Vagina (tissue), 2 donors: ENCODE measurements at places on chromosomes 12 and 14.
A peak's percentile ranks its signal among the peaks of the same experiment; 100 is the strongest.

DNA sequence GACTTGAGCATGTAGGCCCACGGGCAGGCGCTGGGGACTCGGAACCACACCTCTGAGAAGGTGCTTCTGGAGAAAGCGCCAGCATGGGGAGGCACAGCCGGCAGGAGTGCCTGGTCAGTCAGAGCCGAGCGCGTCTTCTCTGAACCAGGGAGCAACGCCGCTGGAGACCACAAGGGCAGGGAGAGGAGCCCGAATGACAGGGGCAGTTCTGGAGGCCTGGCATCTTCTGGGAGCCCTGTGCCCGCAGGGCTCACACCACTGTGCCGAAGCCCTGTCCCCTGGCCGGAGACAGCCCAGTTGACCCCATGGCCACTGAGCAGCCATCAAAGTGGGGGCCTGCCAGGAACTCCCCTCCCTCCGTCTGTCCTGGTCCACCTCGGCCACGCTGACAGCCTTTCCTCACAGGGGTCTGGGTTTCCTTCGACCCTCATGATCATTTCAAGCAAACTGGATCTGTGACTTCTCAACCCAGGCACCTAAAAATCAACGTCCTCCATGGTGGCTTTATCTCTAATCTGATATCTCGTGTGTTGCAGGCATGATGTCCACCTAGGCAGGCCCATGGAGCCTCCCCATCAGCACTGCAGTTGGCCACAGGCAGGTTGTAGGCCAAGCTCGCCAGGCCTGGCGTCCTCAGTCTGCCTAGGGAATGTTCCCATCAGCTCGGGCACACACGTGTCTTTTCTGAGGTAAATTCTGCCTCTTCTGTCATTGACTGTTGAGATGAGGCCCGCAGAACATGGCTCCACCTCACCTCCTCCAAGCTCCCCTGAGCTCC, 299.3 kb upstream of the RTL1 start:
- peak; percentile 72 for DNase-seq

DNA sequence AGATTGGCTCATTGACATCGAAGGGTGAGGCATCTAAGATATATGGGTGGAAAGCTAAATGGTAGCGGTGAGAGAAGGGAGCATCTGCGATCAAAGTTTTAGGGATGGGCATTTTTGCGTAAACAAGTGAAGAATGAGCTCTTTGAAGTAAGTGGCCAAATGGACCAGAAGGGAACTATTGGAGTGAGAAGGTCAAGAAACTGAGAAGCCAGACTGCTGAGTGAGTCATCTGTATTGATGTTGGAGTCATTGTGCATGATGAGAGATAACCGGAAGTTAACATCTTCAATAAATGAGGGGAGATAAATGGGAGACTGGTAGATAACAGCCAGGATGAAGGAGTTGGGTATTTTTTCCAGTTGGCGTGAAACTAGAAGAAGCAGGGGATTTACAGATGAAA, 271.9 kb upstream of the PDE3A start:
- no peak for DNase-seq

DNA sequence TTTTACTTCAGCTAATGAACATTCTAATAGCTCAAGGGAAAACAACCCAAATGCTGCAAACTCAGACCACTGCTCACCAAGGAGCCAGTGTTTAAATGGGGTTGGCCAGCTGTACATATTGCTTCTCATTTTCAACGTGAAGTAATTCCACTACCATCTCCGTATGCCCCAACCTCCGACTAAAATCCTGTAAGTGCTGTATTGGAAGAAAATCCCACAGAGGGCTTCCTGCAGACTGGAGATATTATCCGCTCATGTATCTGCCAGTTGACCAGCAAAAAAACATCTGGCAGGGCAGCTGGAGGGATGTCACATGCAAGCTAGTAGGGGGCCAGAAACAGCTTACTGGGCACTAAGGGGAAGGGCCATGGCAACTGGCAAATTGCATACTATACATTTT, 485.0 kb downstream of the SNAPC1 start:
- no peak for DNase-seq

DNA sequence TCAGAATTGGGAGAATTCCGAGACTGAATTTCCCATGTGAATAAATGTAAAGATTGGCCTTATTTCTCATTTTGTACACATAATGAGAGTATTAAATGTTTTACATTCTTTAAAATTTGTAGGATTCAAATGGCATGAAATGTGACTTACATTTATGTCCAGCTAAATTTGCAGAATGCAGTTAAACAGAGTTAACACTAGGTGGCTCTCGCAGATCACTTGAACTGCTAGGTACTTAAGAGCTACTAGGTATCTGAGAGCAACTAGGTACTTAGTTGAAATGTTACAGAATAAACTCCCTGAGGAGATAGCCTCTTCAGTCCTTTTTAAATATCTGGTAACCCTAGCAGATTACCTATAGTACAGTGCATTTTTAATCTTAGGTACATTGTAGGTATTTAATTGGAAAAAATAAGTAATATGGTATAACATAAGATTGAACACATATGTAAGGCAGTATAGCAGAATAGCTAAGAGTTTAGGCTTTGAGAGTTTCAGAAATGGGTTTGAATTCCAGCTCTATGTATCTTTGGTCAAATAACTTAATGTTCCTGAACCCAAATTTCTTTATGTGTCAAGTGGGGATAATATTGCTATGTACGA, 73.8 kb downstream of the KIAA0586 start:
- no peak for DNase-seq

- no peak for DNase-seq
These were observed 2.7 kb downstream of the KITLG start for GRCh38 chr12:88577537-88577936.

DNA sequence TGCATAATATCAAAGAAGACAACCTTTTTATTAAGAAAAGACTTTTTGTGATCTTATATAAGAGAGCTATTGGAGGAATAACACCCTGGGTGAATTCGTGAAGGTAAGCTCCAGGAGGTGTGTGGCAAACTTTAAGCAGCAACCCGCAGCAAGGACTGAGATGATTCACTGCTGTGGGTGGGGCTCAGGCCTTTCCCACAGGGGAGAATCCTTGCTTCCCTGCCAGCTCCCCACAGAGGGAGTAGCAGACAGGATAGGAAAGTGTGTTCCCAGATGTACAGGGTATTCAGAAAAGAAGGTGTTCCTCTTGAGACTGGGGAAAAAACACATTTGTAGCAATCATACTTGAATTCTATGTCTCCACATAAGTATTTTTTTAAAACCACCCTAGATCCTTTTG, 9.2 kb downstream of the NDUFA12 start:
- DNase-seq = no peak

DNA sequence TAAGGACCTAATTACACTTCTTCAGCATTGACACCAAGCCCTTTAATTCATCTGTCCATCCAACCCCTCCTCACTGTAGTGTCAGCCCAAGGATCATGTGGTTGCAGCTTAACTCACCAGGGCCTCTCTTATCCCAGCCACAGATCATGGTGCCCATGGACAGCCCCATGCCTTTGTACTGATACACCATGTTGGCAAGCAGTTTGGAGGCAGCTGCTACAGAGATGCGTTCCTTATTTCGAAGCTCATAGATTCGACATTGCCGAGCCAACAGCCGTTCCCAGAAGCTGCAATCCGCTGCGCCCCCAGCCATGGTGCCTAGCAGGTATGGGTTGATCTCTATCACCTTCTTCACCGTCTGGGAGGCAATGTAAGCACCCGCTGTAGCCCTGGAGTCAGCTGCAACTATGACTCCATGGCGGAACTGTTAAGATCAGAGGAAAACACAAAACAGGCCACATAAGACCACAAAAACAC, 1.4 kb downstream of the PSMB5 start:
- no peak for DNase-seq

- no peak for DNase-seq
These were observed 194.8 kb downstream of the CAPZA3 start for GRCh38 chr12:18932715-18933114.

DNA sequence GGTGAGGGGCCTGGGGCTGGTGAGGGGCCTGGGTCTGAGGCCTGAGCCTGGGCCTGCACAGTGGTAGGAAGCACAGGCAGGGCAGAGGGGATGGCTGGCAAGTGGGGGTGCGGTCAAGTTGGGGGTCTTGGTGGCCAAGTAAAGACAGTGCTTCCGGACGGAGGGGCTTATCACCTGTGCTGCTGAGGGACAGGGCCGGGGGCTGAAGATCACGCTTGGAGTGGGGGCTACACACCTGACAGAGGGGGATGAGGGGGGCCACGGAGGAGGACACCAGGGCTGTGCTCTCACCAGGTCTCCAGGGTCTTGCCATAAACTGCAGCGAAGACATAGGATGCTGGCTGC, 12.2 kb downstream of the TEDC1 start:
- no peak for DNase-seq

- DNase-seq = no peak
These were observed 220.8 kb downstream of the ITPR2 start for GRCh38 chr12:26612203-26612602.

- DNase-seq = no peak
These were observed 36.0 kb upstream of the GLIPR1 start for GRCh38 chr12:75444429-75445136.

DNA sequence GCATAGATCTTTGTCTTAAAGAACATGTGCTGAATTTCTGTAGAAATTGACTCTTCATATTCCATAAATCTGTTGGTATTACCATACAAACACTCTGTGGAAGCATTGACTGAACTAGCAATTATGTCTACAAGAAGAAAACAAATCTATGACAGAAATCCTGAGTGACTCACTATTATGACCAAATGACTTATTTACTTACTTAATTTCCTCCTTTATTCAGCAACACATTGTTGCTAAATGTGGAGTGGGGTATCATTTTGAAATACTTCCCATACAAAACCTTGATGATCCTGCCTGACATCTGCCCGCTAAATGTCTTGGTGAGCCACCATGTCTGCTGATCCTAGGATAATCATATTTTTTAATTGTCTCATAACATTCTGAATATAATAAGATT, 99.1 kb upstream of the SLCO1C1 start:
- no peak for DNase-seq

DNA sequence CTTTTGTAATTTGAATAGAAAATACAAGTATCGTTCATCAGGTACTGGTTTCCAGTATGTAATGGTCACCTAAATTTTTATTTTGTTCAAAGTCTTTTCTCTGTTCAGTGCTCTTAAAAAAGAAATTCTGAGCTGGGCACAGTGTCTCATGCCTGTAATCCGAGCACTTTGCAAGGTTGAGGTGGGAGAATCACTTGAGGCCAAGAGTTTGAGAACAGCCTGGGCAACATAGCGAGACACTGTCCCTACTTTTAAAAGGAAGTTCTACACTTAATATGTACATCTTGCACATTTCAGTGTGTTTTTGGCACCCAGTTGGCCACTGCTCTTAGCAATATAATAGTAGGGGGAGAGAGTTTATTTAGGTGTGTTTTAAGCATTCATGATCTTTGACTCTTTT, 27.9 kb downstream of the PCNX1 start:
- no peak for DNase-seq

GRCh38 chr14:41899416-41899815, 292.7 kb downstream of the LRFN5 start:
- no peak for DNase-seq

GRCh38 chr14:59224341-59224740, 35.9 kb downstream of the DAAM1 start:
- no peak for DNase-seq

DNA sequence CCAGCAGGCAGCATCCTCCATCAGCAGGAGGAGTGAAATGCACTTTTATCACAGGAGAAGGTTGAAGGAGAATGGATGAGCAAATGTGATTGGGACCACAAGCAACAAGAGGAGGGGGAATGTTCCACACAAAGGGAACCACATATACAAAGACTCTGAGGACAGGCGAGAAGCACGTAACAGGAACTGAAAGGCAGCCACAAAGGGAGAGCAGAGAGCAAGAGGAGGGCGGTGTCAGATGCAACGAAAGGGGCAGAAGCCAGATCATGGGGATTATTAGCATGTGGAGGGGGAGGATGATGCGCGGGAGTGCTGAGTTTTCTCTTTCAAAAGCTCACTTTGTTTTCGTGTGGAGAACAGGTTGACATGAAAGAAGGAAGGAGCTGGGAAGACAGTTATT, 241.1 kb downstream of the SPTSSA start:
- DNase-seq = no peak

DNA sequence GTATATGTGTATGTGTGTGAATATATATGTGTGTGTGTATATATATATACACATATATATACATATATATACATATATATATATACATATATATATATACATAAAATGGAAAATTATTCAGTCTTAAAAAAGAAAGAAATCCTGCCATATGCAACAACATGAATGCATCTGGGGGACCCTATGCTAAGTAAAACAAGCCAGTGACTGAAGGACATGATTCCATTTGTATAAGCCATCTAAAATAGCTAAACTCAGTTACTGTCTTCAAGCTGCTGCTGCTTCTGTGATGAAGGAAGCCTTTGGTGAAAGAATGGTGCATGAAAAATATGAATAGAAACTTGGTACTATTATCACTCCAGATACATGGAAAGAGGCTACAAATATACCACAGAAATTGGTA, 118.6 kb downstream of the ATXN7L3B start:
- DNase-seq = no peak

DNA sequence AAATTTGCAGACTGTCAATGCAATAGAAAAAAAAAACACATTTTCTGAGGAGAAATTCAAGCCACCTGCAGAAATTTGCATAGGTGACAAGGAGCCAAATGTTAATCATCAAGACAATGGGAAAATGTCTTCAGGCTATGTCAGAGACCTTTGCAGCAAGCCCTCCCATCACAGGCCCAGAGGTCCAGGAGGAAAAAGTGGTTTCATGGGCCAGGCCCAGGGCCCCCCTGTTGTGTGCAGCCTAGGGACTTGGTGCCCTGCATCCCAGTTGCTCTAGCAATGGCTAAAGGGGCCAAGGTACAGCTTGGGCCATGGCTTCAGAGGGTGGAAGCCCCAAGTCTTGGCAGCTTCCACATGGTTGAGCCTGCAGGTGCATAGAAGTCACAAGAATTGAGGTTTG, 60.6 kb downstream of the TC2N start:
- DNase-seq = no peak

- DNase-seq = no peak
These were observed 28.2 kb upstream of the RPLP0 start for GRCh38 chr12:120229071-120229486.

GRCh38 chr14:69574263-69574953, at the start of gene CCDC177:
CCDC177 (minus strand) TSS chr14:69574871; CDS start chr14:69573622, 1,249 bp downstream.
- no peak for DNase-seq

GRCh38 chr12:79451365-79451764, 239.4 kb downstream of the PAWR start:
- DNase-seq = no peak
